ENCODE measurements at places on chromosomes 12 and 14.

DNA sequence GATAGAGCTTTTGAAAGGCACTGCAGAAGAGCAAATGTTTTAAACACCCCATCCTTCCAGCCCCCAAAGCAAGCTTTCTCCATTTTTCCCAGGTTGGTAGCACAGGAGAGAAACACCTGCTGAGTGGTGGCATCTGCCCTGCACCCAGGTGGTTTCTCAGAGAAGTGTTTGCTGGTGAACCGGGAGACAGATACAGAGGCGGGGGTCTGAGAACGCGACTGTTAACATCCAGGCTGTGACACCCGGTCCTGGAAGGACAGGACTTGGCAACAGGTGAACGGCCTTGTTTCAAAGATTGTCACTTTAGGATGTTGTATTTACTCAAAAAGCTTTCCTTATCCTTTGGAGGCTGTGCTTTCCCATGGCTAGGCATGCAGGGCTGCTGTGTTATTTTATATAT is 18.5 kb downstream of the MMAB start:
- DNase-seq, result no peak

- DNase-seq, result no peak
Observed at GRCh38 chr14:98114946-98115345, 1157.1 kb downstream of the BCL11B start.

- no peak for DNase-seq
Observed at GRCh38 chr14:34863844-34864243, 11.3 kb downstream of the BAZ1A start.

DNA sequence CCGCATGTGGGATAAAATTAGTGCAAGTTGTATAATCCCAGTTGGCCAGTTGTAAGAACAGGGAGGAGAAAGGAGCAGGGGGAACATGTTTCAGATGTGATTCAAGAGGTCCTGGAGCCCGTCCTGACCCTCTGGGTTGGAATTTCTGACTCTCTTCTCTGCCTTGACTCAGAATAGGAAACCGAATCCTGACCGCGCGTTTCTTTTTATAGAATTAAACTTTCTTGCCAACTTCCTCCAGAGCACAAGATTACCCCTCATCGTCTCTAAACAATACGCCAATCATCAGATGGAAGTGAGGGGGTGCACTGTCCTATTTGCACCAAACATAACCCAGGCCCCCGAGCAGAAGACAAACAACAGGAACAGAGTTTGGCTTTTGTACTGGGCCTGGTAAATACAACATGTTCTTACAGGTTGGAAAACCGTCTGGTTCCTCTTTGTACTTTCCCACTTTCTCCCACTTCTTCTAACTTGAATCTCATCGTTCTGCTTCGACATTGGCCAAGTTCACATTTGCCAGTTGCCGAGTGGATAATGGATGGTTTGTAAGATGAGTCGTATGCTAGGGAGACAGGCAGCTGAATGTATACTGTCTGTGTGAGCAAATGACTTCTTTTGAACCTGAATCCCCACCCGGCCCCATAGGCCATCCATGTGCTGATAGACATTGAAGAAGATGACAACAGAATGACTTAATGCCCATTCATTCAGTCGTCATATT is 42.6 kb upstream of the MED13L start:
- no peak for DNase-seq

DNA sequence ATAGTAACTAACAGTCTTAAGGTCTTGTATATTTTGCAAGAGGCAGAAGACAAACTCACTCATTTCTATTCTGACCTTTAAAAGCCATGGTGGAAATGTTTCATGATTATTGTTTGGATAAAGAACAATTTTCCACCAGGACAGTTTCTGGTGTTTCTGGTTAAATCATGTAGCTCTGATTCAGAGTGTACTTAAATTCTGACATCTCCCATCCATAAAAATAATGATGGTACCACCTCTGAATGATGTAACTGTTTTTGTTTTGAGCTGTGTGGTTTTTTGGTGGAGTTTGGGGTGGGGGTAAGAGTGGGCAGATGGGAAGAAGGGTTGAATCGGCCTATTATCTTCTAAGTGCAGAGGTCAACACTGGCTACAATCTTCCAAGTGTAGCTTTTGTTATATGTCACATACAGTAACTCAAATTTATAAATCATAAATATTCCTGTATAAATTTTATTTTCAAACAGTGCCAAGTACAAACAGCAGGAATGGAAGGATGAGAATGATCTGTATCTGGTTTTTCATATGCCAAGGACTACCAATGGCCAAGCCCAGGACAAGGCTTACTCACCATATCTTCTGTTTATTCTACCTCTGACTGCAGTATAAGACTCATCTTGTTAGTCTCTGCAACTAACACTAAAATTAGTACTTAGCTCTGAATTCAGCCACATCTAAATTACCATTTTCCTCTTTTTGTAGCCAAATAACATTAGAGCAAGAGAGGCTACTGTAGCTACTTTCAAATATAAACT is 108.7 kb downstream of the BCAT1 start:
- no peak for DNase-seq

DNA sequence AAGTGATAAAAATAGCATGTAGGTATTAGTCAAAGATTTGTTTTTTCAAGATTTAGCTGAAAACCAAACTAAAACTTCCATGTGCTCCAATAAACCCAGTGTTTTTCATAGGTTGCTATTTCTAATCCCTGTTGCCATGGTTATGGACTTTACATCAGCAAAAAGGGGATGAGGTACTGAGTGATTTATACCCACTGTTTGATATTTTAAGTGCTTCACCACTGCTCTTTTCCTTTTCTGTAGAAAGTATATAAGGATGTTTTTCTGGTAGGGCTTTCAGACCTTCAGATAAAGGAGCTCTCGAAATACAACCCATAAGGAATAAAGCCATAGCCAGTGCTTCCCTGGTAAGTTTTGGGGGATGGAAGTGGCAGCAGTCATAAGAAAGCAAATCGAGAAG is at the start of gene OTOGL:
Gene OTOGL (plus strand): TSS at position 279 of the 400 bp plus-strand sequence. CDS start 109,895 bp downstream, outside the sequence.
- DNase-seq, result no peak

DNA sequence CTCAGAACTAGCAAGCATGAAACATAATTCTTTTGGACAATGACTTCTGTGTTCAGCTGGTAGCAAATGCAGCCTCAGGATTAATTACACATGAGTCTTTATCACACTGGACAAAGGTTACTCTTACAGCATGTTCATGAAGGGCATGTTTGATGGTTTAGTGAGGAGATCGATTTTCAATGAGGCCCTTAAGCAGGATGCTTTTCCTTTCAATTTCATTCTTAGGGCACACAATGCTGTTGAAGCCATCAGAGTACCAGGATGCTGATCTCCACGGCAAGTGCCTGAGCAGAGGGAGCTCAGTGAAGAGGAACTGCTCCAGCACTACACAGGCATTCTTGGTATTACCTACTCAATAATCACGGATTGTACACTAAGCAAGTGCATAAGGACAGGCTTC is 542.0 kb downstream of the SNAPC1 start:
- DNase-seq, result no peak

DNA sequence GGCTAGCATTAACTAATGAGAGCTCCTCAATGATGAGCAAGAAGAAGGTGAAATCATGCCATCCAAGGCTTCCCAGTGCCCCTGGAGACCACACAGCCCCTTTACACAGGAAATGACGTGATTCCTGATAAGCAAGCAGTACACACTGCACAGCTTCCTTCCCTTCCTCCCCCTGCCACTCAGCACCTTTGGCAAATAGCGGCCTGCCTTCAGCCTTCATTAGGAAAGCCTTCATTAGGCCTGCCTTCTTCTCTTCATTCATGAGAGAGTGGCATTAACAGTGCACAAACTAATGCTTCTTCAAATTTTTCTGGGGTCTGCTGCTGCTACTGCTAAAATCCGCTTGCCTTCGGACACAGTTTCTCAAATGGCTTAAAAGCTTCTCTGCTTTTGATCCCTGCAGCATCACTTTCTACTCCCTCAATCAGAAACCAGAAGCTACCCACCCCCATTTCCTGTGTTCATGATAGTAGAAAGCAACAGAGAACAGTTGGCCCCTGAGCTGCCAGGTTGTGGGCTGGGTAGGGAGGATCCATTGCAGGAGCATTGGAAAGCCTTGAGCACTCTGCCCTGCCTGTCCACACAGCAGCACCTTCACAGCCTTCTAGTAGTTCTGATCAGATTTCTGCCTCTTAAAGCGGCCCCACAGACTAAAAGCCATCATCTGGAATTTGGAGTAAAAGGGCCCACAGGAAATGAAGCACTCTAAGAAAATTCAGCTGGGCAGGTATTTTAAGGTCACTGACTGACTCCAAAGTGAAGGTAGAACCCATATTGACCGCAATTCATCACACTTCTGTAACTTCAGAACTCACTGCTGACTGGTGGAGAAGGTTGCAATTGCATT is 103.8 kb upstream of the ETV6 start:
- peak; percentile 43 for DNase-seq

- no peak for DNase-seq
Observed at GRCh38 chr14:88630565-88630964, 67.7 kb downstream of the ZC3H14 start.

DNA sequence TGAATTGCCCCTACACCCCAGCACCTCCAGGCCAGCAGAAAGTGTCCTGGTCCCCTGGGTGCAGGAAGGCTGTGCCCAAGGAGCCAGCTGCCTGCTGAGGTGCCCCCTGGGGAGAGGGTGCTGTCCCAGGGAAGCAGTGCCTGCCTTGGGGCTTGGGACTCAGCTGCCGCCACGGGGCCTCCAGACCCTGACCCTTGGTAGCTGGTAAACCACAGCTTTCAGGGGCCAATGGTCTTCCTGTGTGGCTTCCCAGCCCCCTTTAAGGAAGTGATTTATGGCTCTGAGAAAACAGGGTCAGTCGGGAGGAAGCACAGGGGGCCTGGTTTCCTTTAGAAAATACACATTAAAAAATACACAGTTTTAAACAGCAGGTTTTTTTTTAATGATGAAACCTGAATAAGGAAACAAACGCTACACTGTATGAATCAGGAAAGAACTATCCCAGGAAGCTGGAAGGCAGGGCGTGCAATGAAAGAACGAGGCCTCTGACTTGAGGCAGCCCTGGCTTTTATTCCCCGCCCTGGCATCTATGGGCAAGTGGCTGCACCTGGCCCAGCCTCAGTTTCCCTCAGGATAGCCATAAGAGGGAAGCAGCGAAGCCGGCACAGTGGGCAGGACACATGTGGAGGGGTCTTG is 40.6 kb upstream of the EML1 start:
- no peak for DNase-seq

DNA sequence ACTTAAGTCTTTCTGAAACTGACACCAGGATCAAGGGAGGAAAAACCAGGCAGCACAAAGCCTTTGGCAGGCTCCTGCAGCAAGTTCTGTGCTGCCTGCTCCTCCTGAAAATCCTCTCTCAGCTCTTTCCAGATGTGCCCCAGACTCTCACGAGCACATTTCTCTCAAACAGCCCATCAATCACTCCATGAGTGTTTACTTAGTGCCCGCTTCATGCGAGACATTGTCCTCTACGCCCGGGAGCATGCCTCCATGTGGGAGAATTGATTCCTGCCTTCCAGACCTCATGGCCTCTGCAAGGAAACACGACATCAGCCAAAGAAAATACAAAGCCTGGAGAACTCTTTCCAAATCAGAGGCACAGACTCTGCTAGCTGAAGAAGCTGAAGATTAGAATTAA is 46.5 kb upstream of the TSPAN11 start:
- no peak for DNase-seq

DNA sequence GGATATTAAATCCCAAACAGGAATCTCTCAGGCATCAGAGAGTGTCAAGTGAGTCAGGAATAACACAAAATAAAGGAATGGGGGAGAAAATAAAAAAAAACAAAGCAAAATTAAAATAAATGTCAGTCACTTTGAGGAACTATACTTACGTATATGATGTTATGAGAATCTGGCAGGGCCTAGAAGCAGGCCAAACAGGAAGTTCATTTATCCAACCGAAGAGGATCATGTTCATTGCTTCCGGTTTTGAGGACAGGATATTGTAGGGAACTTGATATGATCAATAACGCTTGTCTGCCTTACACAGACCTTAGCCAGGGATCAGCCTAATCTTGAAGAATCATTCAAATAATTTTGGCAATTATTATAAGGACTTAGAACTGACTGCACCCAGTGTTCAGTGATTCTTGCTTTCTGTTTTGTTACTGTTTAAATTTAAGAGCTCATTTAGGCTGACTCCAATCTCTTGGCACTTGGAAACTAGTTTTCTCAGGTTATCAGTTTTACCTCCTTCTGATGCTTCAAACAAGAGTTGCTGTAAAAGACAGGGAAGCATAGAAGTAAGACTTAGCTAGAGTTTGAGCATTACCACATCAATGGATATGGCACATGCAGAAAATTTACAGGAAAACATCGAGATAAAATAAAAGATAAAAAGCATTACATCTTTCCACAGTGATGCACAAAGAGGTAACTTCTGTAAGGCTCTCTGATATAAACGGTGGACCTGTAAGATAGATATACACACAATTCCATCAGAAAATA is 53.4 kb downstream of the ZFC3H1 start:
- no peak for DNase-seq

DNA sequence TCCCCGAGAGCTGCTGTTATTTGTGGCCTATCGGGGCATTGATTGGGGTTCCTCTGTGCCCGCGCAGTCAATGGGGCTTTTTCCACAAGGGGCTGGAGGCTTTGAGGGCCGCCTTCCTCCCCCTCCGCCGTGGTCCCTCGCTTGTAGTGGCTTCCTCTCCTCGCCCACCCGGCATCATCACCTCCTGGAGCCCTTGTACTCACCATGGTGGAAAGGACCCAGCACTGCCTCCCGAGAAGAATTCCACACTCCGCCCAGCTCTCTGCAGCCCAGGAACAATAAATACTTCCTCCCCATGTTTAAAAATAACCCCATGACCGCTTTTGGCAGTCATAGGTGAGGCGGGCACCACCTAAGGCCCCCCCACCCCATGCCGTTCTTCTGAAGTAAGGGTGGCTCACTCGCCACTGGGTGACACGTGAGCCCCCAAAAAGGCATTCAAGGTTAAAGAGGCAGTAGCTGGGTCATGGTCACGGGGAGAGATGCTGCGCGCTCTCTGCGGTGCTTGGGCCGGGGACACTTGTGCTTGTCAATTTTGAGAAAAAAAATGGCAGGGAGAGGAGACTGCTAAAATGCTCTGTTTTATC is at the start of gene MYL2:
Gene MYL2 (minus strand): TSS at position 256 of the 587 bp plus-strand sequence. CDS start 50 bp downstream, at position 206.
- DNase-seq, result no peak

DNA sequence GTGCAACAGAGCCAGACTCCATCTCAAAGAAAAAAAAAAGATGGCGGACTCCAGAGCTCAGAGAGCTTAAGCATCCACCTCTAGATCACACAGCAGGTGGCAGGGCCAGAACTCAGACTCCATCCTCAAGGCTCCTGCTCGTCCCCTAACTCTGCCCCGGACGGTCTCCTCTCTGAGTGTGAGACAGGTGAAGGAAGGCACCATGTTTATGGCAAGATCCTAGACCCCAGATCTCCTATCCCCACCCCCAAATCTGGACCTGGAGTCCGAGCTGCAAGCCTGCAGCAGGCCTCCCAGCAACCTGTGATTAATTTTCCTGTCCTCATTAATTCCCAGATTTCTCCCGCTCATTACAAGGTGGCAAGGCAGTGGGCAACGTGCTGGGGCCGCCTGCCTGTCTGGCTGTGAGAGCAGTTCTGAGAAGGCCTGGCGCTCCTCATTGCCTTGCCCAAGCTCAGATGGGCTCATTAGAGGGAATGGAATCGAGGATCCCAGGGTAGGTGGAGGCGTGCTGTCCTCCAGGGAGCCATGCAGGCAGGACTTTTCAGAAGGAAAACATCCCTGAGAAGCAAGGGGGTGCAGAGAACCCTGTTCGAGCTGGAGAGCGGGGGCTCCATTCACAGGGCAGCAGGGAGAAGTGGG is 296.6 kb upstream of the RTL1 start:
- no peak for DNase-seq

Data from immature natural killer cell (primary cell).